Stimulated activated CD4-positive, alpha-beta T cell treated with anti-CD3 and anti-CD28 coated beads, TNF-alpha, amount 100 ng/mL, for 24 hours (primary cell): ENCODE measurements at places on chromosomes 6 and 20.

DNA sequence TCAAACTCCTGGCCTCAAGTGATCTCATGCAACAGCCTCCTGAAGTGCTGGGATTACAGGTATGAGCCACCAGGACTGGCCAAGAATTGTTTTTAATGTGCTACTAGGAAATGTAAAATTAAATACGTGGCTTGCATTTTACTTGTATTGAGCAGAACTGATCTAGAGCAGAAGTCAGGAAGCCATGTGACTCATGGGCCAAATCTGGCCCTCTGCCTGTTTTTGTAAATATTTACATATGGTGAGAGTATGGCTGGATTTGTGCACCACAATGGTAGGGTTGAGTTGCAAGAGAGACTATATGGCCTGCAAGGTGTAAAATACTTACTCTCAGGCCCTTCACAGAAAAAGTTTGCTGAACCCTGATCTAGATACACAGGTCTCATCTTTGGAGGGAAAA, 75.8 kb downstream of the LAMP5 start:
- no peak for DNase-seq

DNA sequence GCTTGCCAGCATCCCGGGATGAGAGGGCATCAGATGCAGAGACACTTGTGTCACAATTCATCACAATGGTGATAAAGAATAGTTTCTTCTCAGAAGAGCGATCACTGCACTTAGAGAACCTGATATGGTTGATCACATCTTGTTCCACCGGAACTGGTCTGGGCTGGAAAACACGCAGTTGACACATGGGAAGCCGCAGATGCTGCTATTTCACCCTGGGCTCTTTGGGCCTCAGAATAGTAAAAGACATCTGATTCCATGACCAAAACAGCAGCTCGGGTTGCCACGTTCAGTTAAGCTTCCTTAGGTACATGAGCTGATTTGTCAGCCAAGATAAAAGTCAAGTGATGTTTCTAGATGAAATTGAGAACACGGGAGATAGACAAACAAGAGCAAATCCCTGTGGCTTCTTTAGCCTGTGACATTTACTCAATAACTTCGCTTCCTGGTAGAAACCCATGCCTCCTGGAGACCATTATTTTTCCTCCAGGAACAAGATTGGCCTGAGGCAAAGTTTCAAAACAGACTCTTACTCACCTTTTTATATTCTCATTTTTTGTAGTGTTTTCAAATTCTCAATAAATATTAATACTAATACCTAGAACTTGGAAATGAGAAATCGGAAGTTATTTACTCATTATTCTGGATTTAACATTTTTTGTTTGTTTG, 59.4 kb downstream of the TRMT6 start:
- no peak for DNase-seq

GRCh38 chr6:32982702-32983492, 14.5 kb downstream of the BRD2 start:
- no peak for DNase-seq

DNA sequence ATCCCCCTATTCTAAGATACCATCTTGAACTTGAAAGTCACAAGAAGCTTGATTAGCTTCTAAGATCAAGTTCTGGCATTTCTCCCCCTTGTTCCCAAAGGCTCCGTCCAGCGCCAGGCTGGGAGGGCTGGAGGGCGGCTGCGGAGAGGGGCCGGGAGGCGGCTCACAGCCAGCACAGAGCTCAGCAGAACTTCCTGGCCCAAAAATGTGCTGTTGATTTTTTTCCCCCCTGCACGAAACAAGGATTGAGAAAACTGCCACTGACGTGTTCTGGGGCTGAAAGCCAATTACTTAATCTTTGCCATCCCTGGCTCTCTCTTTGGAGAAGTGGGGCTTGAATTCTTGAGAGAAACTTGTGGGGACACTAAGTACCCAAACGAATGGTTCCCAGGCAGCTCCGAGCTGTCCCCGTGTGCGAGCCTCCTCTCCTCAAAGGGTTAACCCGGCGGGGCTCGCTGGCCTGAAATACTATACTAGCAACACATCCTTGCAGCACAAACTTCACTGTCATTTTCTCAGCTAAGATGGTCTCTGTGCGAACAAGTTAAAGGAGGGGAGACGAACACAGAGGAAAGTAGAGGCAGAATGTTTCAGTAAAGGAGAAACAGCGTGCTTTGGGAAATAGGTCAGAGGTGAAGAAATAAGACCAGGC, 452 bp downstream of the TRAF3IP2 start:
- peak; percentile 17 for DNase-seq

DNA sequence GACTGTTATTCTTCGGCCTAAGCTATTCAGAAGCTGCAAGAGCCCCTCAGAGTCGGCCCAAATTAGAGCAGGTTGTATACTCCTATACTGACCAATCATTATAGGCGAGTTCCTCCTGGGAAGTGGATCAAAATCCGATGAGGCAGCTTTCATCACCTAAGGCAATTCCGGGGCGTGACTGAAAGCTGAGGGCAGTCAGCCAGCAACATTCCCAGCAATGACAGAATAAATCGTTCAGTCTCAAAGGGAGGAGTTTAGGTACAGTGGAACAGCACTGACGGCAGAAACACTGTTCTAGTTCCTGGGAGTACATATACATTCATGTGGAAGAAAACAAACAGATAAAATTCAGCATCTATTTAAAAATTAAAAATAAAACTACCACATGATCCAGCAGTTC, 10.8 kb downstream of the HLA-DQB2 start:
- DNase-seq = no peak

DNA sequence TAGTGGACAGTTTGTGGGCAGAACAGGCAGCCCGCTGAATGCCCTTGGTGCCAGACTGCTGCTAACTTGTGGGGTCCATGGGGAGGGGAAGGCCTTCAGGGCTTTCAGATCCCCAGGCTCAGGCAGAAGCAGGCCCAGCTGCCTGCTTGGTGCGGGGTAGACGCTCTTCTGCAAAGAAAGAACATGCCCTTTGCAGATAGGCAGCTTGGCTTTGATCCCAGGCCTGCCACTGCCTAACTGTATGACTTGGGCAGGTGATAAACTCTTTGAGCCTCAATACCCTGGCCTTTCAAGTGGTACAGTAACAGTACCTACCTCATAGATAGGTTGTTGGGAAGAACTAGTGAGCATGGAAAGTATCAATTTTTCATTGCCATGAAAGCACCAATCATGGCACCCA, 28.4 kb downstream of the CHMP4B start:
- DNase-seq = no peak

DNA sequence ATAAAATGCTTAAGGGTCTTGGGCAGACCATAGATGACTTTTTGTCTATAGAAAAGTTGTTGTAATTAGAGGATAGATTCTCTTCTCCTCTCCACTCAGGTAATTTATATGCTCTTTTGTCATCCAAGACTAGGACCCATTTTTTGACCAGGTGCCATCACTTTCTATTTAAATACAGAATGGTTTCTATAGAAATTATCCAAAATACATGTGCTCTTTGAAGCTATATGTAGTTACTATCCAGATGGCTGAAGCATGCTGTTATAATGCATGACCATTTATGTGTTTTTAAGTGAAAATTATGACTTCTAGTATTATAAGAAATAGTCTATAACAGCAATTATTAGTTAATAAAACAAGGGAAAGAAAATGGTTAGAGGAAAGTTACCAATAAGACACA, 3.0 kb upstream of the MLIP start:
- no peak for DNase-seq

DNA sequence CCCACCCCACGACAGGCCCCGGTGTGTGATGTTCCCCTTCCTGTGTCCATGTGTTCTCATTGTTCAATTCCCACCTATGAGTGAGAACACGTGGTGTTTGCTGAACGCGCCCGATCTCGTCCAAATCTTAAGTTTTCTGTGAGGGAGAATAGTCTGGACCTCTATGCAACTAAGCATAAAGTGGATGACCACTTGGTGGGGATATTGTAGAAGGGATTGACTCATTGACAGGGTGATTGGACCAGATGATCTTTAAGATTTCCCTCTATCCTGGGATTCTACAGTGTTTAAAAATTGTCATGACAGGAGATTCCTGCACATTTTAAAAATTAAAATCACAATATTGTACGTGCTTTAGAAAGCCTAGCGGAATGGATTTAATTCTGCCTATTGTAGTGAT, 141.3 kb downstream of the TRMT11 start:
- DNase-seq = no peak

DNA sequence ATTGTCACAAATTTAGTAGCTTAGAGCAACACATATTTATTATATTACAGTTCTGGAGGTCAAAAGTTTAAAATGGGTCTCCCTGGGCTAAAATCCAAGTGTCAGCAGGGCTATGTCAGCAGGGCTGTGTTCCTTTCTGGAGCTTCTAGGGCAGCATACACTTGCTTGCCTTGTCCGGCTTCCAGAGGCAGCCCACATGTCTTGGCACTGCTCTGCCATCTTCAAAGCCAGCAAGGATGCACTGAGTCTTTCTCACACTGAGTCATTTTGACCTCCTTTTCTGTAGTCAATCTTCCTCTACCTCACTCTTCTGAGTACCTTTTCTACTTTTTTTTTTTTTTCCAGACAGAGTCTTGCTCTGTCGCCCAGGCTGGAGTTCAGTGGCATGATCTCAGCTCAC, 39.0 kb downstream of the ADGRF4 start:
- no peak for DNase-seq

DNA sequence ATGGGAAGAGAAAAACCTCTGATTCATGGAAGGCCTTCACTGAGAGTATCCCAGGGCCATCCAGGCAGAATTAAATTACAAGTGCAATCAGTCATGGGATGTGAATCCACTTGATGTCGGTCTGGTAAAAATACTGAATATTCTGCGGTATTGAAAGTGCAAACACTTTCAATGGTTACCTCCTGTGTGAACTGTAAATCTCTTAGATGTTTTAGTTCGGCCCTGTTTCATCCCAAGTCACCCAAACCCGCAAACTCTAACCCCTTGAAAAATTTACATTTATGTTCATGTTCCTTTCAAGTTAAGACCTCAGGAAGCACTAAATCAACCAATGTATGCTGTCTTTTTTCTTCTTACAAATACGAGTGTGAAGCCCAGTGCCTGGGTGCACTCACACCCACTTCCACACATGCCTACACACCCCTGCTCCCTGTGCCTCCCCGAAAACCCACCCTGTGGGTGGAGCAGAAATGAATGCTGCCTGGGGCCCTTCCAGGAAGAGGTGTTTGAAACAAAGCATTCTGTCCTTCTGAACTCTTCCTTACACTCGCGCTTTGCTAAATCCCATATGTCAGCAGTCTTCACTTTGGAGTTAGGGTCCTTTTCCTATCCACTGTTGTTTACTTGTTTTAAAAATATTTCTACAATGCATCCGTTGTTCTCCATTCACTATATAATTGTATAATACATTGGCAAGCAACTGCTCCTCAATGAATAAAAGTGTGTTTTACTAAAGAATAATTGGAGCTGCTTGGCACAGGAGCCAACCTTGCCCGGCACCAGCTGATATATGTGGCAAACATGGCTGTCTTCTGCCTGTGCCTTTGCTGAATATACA, 62.7 kb downstream of the FYN start:
- DNase-seq = peak; percentile 42

DNA sequence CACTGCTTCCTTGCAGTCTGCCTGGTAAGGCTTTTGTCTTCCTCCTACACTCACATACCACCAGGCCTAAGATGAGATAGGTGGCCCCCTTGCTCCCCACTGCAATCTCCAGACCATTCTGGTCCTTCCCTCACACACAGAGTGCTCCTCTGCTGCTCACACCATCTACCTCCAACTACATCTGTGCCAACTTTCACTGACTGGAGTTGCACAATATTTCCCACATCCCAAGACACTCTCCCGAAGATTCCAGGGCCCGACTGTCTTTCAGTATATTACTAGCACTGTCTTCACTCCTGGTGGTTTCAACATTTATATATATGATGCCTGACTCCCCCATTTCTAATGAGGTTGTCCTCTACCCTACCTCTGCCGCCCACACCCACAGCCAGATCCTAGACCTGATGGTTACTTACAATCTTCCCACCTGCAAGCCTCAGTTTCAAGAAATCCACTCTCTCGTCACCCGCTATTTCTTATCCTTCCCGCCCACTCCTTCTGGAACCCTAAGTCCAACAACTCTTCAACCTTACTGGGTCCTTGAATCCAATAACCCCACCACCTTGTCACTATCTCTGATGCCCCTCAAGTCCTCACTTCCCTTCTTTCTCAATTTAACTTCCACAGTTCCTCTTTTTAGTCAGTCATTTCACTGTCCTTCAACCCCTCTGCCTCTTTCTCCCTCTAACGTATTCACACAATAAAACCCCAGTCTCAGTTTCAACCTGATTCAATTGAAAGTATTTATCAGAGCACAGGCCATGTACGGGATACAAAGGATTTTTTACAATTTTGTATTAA, 21.6 kb downstream of the RALGAPA2 start:
- DNase-seq = no peak

DNA sequence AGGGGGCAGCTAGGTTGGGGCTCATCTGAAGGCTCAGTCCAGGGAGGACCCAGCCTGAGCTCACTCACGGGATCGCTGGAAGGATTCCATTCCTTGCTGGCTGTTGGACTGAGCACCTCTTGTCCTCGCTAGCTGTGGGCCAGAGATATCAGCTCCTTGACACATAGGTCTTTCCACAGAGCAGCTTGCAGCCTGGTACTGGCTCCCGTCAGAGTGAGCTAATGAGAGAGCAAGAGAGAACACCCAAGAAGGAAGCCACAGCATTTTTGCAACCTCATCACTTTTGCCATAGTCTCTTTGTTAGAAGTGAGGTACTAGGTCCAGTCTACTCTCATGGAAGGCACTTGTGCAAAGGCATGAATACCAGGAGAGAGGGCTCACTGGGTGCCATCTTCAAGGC, 179.9 kb downstream of the CDC5L start:
- DNase-seq = no peak
